ENCODE measurements at places on chromosomes 5 and 9. TPM values are rescaled to one million over a fixed set of nuclear protein-coding genes. Genes with fewer than 3 reads are reported as not detected.

The PDE6A gene
- not detected for total RNA-seq

The LCN6 gene
- total RNA-seq = 31.2 TPM

The CDH9 gene
- total RNA-seq = not detected

The SPATA6L gene
- 16.5 TPM for total RNA-seq

The LPAR1 gene
- total RNA-seq = 40.0 TPM

The SHOC1 gene
- total RNA-seq = not detected

The TMEM232 gene
- not detected for total RNA-seq

The SPATA31C1 gene
- total RNA-seq = not detected

GRCh38 chr9:82991671-82992070 lies 71.3 kb downstream of the RASEF start:
- no peak for DNase-seq

- DNase-seq = no peak
Observed at GRCh38 chr5:90560771-90561170, 2.2 kb downstream of the ADGRV1 start.

DNA sequence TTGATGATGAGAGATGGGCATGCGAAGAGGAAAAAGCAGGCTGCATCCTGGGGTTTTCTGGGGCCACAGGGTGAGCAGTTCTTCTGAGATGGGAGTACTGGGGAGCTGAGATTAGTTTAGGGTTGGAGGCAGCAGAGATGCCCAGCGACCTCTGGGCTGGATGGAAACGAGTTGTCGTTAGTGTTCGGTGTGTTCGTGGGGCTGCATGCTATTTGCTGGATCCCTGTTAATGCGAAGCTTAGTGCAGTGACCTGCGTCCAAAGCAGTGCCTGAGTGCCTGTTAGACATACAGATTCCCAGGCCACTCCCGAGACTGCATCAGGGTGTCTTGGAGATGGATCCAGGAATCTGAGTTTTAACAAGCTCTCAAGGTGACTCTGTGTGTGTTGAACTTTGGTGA lies 201.3 kb downstream of the CACNA1B start:
- no peak for DNase-seq

GRCh38 chr5:95668728-95669127 lies 14.1 kb downstream of the SPATA9 start:
- DNase-seq = no peak

- DNase-seq = peak; percentile 79
Observed at GRCh38 chr9:128056887-128057723, 10.0 kb downstream of the NAIF1 start.

GRCh38 chr5:140185409-140185808 lies 10.4 kb downstream of the CYSTM1 start:
- DNase-seq = no peak

DNA sequence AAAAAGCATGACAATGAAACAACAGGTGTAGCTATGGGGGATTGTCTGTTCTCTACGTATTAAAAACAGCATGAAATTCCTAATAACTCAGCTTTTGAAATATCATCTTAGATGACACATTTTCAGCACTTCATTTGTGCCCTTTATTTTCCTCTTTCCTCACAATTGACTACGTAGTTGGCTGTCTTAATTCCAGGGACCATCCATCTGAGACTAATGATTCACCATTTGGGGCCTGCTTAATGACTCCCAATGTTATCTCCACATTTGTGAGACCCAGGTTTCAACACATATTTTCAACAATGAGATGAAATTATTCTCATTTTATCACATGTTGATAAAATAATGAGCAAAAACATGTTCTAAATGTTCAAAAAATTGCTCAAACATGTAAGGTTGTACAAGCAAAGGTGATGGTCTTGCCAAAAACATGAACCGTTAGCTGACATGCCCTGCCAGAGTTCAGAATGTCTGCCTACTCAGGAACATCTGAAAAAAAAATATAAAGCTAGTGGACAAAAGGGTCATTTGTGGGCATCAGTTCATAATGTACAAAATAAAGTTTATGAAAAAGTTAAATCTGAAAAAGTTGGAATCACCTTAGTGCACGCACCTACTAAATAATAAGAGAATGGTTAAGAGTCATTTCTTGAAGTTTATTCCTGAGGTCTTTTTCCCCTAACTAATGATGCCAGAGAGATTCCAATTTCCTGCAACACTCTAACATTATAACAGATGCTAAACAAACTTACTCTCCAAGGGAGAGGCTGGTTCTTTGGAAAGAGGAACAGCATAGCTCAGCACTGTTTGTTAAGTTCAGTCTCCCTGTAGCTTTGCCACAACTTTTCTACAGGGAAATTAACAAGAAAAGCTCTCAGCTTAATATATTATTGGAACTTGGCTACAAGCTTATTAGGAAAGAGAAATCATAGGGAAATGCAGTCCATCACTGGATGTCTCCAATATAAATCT lies 275.5 kb downstream of the SPOCK1 start:
- no peak for DNase-seq

Data from stomach (tissue), 19 donors.